Activated T-helper 17 cell treated with anti-CD3 and anti-CD28 coated beads, Interleukin-2, amount 50 U/mL, for 72 hours (primary cell): ENCODE measurements at places on chromosomes 7 and 10. TPM values are rescaled to one million over a fixed set of nuclear protein-coding genes. Genes with fewer than 3 reads are reported as not detected.

DNA sequence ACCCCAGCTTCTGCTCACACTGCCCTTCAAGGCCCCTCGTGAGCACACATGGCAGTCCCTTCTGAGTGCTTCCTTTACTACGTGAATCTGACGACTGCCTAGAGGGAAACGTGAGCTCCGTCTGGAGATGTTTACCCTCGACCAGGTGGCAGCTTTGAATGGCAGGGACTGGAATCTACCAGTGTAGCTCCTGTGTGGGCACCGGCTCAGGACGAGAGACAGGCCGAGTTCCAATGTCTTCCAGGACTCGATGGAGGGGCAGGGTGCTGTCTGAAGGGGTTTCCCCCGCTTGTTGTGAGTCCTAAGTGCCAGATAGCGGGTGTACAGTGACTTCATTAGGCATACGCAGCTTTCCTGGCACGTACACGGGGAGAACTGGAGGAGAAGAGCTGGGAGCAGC lies 229.9 kb downstream of the ADARB2 start:
- ATAC-seq: no peak

DNA sequence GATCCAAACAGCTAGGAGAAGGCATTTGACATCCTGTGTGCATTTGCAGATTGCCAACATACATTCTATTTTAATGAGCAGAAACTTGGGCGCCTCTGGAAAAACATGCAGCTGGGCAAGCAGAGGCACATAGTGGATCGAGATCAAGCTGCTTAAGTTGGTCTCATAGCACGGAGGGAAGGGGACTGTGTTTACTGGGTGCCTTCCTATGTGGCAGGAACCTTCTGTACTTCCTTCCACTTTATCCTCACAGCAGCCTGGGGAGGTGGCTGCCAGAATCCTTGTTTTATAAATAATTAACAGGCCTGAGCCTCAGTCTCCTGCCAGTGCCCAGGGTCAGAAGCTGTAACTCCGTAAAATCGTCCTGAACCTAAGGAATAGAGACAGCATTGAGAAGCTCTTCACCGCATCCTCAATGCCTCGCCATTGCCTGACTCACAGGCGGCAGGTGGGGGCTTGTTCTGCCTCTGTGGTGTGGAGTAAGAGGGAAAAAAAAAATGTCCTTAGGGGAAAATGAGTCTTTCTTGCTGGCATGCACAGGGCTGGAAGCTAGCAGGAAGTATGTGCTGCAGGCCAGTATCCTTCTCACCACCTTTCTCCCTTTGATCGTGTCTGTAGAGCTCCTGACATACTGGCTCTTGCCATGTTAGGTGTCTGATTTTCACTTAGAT lies 6.2 kb downstream of the VWA2 start:
- no peak for ATAC-seq

GRCh38 chr7:81574723-81575326 lies 195.0 kb downstream of the HGF start:
- ATAC-seq: no peak

DNA sequence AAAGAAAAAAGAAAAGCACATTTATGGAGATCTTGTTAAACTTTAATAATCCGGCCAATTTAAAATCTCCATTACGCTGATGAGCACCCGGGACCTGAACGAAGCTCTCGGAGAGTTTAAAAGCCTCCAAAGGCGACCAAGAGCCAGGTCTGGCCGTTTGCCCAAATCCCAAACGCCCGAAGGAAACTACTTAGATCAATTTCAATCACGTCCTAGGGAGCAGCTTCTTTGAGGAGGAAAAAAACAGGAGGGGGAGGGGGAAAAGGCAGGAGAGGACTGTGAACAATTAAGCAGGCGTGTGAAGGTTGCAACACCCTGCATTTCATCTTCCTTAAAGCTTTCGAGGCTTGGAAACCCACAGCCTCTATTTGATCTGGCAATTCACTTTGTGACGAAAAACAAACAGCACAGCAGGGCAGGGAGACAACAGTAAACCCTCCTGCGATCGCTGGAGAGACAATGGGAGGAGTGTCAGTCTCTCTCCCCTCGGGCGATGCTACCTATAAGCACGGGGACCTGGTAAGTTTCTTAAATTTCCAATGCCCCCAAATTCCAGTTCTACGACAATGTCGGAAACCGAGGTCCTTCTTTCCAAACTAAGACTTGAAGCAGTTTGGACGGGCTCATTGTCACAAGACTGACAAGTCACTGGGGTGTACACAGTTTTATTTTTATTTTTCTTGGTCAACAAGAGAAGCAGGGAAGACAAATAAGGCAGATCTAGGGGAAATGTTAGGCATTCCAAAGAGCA lies 1.2 kb downstream of the KLF6 start:
- ATAC-seq: no peak

- peak; percentile 31 for ATAC-seq
Measured at GRCh38 chr7:157432541-157432956, 95.7 kb downstream of the DNAJB6 start.

- ATAC-seq: peak; percentile 22
Measured at GRCh38 chr10:133441780-133442179, 12.0 kb upstream of the SCART1 start.

DNA sequence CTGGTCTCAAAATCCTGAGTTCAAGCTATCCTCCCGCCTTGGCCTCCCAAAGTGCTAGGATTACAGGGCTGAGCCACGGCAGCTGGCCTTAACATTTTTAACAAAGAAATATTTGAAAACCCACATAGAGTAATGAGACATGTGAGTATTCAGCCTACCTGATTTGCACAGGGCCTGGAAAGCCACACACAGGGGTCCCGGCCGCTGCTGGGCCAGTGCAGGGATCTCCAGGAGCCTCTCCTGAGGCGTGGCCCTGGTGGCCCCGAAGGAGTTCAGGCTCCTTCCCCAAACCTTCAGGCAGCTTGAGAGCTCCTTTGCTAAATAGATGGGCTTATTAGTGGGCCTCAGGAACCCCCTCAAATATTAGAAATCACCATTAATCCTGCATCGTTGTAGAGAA lies 18.7 kb downstream of the CNPY1 start:
- ATAC-seq: no peak

Gene RNLS
- 2.1 TPM for total RNA-seq

Gene TAS2R4
- 1.3 TPM for total RNA-seq

Gene NOM1
- 37.4 TPM for total RNA-seq

Gene CNNM1
- 0.61 TPM for total RNA-seq
